ENCODE measurements at places on chromosomes 3 and 15.

DNA sequence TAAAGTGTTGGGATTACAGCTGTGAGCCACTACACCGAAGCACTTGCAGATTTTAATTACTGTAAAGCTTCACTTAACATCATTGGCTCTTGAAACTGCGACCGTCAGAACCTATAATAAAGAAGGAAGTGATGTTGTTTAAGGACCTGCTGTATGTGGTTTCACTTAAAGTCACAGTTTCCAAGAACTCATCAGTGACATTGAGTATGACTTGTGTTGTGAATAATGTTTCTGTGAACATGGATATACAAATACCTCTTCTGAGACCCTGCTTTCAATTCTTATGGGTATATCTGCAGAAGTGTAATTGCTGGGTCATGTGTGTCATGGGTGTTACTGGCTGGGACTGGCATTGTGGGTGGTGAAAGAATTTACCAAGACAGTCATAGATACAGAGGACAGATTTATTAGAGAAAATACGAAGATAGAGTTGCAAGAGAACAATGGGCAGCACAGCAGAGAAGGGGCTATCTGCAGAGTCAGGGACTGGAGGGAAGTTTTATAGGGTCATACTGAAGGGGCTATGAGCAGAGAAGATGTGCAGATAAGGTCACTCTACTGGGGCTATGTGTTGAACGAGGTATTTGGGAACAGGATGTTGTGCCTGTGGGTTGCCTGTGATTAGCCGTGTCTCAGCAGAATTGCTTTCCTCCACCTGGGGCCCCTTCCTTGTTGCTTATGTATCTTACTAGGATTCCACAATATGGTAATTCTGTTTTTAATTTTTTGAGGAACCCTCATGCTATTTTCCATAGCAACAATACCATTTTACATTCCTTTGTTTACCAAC, 4.5 kb downstream of the NDUFB5 start:
- DNase-seq, result no peak

GRCh38 chr15:37701230-37701629, 233.2 kb upstream of the TMCO5A start:
- no peak for DNase-seq

- no peak for DNase-seq
Measured at GRCh38 chr3:171833789-171834460, 9.2 kb upstream of the TMEM212 start.

- DNase-seq, result no peak
Measured at GRCh38 chr15:49309889-49310288, 113.2 kb upstream of the FGF7 start.

DNA sequence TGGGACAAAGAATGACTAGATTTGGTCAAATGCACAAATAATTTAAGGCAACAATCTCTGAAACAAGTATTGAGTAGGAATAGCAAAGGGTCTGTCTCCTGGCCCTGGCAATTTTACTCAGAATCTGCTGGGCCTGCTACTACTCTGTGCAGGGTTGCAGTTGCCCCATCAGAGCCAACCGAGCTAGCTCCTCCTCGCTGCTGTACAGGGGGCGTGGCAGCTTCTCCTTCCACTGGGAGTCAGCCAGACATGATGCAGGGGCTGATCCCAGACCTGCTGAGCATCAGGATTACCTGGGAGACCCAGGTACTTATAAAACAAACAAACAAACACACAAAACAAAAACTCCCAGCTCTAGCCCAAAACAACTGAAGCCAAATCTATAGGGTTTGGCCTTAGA, 30.5 kb upstream of the PXYLP1 start:
- no peak for DNase-seq

DNA sequence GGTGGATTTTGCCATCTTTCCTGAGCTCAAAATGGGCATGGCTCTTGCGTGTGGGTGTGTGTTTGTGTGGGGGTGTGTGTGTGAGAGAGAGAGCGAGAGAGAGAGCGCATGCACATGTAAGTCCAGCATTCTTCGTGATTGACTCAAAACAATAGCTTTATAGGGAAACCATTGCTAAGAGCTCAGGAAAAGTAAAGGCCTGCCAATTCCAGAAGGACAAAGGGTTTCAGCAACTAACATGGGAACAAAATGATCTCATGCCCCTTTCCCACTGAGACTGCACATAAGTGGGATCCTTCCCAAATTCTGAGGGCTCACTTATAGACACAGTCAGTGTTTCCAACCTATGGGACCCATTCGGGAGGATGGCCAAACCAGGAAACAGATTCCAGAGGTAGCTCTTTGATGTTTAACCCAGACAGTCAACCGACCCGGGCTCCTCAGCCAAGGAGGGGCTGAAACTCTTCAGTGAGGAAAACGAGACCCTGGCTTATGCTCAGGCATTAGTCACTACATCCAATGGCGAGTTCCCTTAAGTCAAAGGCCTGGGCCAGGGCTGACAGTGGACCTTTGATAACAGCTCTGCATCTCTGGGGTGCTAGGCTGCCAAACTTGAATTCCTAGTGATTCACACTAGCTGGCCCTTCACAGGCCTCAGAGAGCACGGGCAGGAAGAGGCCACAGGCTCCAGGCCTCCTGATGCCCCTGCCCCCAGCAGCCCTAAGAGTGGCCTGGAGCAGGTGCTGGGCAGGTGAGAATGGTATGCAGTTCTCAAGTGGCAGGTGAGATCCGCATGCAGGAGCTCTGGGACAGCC, 305.0 kb upstream of the C2CD4B start:
- DNase-seq, result no peak

GRCh38 chr3:70501561-70501960, 189.1 kb upstream of the MDFIC2 start:
- no peak for DNase-seq

DNA sequence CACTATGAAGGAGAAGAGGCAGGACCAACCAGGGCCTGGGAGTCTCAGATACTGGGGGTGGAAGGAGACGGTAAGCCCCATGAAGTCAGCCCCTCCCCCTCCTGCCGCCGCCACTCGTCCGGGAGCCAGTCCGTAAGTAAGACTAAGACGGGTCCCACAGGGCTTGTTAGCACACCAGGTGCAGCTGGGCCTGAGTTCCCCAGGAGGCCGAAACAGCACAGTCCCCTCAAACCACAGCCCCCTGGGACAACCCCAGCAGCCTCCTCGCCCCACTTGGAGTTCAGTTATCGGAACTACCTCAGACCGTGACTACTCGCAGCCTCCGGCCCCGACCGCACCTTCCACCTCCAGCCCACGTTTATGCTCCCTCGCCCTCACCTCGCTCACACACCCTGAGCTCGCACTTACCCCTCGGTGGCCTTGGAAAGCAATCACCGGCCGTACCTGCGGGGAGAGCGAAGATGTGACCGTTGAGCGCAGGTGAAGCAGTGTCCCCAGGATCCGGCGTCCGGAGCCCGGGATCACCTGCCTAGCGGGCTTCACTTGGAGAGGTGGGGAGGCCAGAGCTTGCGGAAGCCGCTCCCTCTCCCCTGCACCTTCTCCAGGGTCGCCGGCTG, 557 bp downstream of the ELL3 start:
- DNase-seq, result no peak

DNA sequence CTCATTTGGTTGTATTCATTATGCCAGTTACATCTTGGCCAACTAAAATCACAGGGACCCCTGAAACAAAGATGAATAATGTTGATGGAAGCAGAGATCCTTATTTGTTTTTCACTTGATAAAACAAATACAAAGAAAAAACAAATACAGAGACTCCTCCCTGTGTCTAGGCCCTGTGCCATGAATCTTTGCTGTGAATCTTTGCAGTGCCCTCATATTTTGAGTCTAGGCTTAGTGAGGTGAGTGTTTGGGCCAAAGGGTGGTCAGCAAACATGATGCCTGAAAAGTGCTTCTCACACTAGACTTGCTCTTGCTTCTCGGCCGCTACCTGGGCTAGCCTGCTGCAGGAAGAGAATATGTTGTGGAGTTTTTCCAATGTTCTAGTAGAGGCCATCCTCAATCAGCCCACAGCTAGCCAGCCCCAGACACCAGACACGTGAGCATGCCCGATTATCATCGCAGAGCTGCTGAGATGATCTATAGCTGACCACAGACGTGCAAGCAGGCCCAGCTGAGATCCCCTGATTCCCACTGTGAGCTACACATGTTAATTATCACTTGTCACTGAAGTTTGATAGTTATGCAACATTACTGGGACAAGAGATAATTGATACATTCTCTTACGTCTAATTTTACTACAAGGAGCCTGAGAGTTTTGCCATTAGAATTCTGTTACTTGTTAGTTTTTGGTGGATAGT, 191.4 kb downstream of the THRB start:
- no peak for DNase-seq

DNA sequence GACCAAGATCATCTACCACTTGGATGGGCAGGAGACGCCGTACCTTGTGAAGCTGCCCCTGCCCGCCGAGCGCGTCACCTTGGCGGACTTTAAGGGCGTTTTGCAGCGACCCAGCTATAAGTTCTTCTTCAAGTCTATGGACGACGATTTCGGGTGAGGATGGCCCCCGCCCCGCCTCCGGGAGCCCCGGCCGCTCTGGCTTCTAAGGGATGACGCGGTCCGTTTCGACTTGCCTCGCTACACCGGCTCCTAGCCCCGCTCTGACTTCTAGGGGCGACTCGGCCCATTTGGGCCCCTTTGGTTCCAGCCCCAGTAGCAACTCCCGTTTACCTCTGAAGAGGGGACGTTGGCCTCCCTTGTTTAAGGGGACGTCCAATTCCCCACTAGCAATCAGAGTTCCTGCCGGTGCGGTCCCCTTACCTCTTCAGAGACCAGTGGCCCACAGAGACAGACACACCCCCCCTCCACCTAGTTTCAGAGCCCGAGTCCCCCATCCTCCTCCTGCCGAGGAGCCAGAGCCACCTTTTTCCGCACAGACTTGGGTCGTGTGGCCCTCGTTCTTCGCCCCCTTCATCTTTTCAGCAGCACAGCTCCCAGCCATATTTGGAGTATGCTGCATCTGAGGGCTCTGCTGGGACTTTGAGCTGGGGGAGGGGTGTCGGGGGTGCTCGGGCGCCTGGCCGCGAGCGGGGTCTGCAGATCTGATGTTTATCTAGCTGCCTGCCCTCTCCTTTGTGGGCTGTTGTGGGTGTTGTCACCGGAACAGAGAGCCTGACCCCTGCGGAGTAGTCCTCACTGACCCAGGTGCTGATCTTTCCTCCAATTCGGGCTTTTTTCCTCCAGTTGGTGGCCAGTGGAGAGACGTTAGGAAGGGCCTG, 706 bp downstream of the DVL3 start:
- DNase-seq, result no peak

GRCh38 chr15:90876046-90876445, 7.7 kb downstream of the FURIN start:
- DNase-seq, result no peak

DNA sequence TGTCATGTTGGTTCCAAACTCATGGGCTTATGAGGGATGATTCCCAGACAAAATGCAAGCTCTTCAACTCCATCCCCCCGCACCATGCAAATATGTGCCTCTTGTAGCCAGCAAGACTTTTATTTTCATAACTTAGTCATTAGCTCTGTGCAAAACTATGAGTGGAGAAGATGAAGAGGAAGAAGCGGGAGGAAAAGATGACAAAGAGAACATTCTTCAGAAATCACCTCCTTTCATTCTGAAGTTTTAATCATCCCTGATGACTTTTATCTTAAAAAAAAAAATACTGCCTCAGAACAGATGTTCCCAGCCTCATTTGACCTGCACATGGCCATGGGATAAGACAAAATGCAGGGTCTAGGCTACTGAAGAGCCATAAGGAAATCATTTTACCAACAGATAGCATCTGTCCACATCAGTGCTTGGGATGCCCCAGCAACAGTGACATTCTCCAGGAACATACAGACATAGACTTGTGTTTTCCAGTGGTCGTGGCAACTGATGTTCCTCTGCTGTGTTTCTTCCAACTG, 145.5 kb downstream of the WNT5A start:
- no peak for DNase-seq
